ENCODE measurements at places on chromosomes 4 and X.
A peak's percentile ranks its signal among the peaks of the same experiment; 100 is the strongest.

DNA sequence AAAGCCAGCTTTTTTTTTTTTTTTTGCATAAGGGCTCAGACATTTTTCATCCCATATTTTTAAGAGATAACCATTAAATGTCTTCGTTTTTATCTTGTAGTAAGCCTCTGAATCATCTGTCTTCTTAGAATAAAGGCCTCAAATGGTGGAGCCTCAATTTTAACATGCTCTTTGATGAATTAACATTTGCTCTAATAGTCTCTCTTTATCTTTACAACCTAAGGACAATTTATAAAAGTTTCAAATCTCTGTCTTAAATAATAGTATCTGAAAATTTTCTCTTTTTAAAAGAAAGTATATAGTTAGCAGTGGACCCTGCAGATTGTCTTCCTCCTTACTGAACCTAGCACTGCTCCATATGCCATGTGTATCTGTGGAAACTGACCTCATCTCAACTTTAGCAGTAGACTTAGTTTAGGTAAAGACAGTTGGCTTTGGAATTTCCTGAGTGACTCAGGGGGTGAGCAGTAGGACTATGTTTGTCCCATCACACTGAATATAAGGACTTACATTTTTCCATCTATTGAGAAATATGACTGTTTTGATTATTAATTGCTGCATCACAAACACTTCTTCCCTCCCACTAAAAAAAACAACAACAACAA lies 1658.0 kb downstream of the STIM2 start:
- no peak for DNase-seq

- DNase-seq, result no peak
These were observed 507.6 kb downstream of the CENPC start for GRCh38 chr4:67037504-67038227.

DNA sequence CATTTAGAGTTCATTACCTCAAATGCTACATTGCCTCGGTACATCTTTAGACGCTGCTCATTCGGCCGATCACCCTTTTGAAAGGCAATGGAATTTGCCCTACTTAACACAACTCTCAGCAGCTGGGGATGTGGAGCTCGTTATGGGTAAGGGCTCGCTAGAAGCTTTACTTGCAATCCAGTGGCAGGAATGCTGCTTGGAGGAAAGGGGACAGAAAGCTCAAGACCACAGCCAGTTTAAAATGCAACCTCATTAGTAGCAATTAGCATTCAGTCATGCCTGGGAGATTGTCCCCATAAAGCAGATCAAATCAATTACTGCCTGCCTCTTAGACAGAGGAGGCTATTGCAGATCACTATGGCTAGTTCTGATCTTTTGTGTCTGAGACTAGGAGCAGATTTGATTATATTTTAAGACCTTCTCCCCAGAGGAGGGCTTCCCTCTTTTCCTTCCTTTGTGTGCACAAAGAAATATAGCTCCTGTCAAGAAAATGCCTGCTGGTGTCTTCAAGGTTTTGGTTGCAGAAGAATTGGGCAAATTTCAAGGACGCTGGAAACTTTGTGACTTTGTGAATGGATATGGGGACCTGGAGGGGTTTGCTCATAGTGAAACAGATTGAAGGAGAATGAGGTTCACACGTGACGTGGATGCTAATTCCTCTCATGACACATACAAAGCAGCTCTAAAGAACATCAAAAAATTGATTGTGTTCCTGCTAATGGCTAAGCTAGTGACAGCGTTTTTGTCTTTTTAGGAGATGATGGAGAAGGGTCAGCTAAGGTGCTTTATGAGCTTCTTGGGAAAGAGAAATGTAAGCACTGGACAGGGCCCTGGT lies 237.5 kb upstream of the GLRA2 start:
- DNase-seq, result no peak

DNA sequence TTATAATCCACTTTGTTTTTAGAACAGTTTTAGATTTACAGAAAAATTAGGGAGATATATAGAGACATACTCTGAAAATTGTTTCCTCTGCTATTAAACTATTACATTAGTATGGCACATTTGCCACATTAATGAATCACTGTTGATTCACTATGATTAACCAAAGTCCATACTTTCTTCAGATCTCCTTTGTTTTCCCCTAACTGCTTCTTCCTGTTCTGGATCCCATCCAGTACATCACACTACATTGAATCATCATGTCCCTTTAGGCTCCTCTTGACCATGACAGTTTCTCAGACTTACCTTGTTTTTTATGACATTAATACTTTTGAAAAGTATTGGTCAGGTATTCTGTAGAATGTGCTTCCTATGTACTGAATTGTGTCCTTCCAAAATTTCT lies 109.2 kb upstream of the EDNRA start:
- no peak for DNase-seq

DNA sequence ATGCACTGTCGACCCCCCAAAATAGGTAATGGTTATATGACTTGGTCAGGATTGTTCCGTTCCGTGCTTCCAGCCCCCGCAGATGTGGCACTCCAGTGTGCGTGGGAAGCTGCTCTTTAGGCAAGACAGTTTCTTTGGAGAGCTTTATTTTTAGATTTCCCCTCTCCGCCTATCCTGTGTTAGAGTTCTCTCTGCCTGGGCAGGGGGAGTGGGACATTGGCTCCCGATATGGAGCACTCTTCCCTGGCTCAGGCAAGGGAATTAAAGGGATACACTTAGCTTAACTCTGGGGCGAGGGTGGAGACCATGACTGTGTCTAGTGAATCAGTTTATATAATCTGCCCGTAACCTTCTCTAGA lies 36.0 kb downstream of the DLG3 start:
- peak; percentile 21 for DNase-seq

DNA sequence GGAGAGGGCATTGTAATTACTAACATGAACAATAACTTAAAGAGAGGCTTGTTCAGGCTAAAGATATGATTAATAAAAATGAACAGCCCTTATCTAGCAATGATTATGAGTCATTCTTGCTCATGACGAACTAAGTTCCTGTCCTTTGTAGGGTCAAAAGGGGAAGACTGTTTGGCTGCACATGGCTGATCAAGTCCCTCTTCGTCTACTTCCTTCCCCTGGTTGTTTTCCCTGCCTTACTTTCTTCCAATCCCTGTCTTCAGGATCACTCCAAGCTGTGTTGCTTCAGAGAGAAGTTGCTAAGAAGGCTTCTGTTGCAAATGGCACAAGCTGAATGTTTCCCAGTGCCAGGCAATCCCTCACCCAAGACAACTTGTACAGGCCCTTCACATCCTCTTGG lies 115.0 kb upstream of the HS3ST1 start:
- no peak for DNase-seq

DNA sequence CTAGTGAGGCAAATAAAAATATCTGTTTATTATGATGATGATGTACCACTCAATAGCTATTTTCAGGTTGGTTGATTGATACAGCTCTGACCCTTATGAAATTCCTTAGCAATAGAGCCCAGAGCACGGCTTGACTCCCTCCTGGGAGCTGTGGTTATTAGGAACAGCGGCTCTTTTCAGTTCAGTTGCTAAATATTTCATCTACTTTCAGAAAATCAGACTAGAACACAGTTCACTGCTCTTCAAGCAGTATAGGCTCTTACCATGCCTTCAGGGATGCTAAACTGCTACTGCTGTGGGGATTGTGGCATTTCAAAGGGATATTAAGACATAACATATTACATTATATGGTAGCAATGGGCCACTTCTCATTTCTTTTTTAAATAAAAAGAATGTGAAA lies 218.8 kb downstream of the SNCA start:
- no peak for DNase-seq

Measured in tongue (tissue), 3 donors.